ENCODE measurements at places on chromosomes 5 and 9.

DNA sequence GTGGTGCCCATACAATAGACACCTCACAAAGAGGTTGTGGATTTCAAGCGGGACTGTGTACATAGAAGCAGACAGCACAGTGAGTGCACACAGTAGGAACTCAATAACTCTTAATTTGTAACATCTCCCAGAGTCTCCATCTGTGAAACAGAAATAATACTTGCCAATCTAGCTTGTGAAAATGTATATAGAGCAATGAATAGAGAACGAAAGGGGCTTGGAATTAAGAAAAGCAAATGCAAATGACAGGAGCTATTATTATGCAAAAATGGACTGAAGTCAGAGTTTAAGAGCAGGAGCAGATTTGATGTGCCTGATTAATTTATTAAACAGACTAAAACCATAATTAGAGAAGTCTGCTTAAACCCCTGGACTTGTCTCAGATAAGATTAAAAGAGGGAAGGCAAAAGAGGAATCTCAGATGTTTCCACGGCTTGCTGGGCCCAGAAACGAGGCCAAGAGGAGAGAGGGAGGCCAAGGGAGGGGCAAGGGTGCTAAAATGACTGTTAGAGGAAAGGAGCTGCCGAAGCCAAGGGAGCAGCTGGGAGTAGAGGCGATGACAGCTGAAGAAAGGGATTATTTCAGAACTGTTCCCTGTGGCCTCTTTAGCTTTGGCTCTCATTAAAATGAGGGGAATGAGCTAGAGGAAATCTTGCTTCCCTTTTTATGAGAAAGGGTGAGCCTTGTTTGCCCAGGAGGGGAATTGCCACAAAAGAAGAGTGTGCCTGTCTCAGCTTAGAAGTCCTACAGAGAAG is 72.1 kb downstream of the FEM1C start:
- no peak for DNase-seq

DNA sequence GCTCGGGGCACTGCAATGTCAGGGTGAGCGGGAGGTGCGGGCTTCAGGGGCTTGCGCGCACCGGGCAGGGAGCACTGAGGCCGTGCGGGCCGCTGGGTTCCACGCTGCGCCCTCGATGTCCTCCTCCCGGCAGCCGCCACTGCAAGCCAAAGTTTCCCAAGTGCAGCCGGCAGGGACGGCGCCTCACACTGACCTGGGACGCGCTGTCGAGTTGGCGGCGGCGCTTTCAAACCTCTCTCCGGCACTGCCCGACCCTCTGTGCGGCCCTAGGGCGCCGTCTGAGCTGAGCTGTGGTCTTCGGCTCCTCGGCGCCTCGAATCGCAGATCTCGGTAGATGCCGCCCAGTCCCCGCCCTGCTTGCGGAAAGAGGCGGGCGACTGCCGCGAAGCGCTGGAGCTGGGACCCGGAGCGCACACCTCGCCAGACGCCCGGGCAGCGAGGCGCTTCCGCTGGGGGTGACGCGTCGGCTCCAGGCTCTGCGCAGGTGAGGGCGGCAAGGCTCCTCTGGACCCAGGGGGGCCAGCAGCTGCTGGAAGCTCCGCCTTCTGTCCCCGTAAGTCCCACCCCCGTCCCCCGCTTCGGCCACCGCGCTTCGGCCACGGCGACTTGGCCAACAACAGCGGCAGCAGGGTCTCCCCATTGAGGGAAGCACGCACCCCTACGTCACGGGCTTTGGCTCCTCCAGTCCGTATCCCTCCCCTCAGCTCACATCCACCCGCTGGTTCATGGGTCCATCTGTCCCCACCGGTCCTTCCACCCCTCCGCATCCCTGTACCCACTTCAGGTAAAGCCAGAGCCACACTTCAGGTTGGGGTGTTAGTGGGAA is at the start of gene ANKRD34B:
Gene ANKRD34B (minus strand): TSS at position 320 of the 826 bp plus-strand sequence. CDS start 10,261 bp downstream, outside the sequence.
- no peak for DNase-seq

DNA sequence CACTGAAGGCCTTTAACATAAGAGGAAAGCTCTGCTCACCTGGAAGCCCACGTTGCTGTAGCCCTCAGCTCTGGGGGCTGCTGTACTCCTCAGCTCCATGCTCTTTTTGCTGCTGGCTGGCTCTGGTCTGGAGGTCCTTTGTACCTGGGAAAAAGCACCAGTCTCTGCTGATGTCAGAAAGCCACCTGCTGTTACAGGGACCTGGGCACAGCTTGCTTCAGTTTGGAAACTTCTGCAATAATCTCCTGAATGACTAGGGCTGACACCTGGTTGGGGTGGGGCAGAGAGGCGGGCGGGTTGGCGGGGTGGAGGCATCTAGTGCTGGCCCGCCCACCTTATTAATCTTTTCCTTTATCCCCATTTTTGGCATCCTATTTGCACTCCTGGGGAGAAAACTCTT is at the start of gene SLC28A3:
Gene SLC28A3 (minus strand): TSS at position 224 of the 400 bp plus-strand sequence. CDS start 125 bp downstream, at position 99.
- no peak for DNase-seq

DNA sequence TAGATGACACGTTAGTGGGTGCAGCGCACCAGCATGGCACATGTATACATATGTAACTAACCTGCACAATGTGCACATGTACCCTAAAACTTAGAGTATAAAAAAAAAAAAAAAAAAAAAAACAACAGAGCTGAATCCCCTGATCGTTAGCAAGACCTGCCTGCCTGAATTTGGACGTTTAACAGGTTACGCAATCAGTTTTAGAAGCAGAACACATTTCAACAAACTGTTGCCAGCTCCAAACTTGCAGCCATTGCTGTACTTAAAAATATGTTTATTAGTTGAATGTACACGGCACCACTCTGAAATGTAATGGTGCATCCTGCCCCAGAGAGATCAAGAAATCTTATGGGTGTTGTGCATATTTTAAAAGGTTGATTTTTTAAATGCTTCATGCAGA is 680.0 kb downstream of the TLE4 start:
- DNase-seq, result no peak

- no peak for DNase-seq
These were observed 1074.2 kb upstream of the WWC1 start for GRCh38 chr5:167217097-167217743.

- no peak for DNase-seq
These were observed 390.6 kb downstream of the NFIB start for GRCh38 chr9:13923381-13923780.

DNA sequence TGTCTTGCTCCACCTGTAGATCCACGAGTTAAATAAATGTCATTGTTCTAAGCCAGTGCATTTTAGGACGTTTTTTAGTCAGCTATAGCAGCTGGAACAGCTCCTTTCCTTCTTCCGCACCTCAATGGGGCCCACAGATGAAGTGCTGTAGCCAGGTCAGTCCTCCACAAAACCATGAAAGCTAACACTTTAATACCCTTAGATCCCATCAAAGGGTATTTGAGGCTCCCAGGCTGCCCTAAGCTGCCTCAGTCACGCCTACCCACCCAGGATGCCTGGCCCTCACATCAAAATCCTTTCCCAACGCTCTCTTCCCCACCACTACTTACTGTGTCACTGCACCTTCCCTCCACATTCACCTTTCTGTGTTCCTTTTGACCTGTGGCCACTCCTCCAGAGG is 44.1 kb upstream of the ACO1 start:
- no peak for DNase-seq

GRCh38 chr9:8960254-8960653 is 1160.7 kb upstream of the DMAC1 start:
- no peak for DNase-seq

GRCh38 chr5:27944471-27944870 is 906.1 kb upstream of the CDH9 start:
- no peak for DNase-seq

GRCh38 chr5:40841068-40841805 is at the start of gene CARD6:
Gene CARD6 (plus strand): TSS chr5:40841367. CDS start chr5:40841383, 16 bp downstream.
- no peak for DNase-seq

- no peak for DNase-seq
These were observed 151.0 kb downstream of the PJA2 start for GRCh38 chr5:109258755-109259154.

- DNase-seq, result no peak
These were observed 16.5 kb upstream of the NRARP start for GRCh38 chr9:137318602-137319001.

DNA sequence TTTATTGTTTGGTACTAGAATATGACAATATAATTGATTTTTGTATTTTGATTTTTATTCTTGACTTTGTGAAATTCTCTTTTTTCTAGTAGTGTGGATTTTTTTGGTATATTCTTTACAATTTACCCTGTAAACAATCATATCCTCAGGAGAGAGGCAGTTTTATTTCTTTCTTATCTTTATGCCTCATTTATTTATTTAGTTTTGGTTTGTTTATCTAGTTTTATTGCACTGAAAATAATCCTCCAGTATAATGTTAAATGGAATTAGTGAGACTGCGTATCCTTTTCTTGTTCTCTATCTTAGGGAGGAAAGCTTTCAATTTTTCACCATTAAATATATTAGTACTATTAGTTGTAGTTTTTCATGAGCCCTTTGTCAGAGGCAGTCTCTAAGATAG is 109.4 kb downstream of the MACROH2A1 start:
- no peak for DNase-seq

DNA sequence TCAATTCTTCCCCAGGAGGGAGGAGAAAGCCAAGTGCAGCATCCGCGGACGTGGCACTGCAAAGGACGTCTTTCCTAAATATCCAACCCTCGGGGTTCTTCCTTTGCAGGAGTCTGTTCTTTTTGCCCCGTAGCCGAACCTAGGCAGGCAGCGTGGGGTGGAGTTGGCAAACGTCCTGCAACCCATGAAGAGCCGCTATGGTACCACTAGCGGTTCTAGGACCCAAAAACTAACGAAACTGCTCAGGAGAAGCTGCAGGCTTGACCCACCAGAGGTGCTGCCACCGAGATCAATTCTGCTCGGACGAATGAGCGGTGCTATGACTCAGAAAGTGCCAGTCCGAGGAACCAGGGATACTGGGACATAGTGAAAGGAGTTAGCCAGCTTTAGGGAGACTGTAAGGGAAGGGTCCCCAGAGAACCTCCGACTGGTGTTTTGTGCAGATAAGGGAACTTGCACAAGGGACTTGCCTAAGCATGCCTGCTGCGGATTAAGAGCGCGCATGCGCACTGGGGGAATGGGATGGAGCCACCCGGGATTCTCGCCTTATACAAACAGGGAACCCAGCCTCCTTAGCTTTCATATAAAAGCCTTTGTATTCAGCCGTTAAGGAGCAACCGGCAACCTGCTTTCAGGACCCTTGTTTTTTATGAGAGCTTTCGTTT is 32.7 kb downstream of the ANXA2R start:
- peak; percentile 68 for DNase-seq
